ENCODE measurements at places on chromosomes 7 and 10. TPM values are rescaled to one million over a fixed set of nuclear protein-coding genes. Genes with fewer than 3 reads are reported as not detected.
A peak's percentile ranks its signal among the peaks of the same experiment; 100 is the strongest.

- DNase-seq: no peak
Measured at GRCh38 chr7:103094102-103094501, 19.2 kb downstream of the ARMC10 start.

- no peak for DNase-seq
Measured at GRCh38 chr7:117319181-117319580, 3.7 kb downstream of the WNT2 start.

DNA sequence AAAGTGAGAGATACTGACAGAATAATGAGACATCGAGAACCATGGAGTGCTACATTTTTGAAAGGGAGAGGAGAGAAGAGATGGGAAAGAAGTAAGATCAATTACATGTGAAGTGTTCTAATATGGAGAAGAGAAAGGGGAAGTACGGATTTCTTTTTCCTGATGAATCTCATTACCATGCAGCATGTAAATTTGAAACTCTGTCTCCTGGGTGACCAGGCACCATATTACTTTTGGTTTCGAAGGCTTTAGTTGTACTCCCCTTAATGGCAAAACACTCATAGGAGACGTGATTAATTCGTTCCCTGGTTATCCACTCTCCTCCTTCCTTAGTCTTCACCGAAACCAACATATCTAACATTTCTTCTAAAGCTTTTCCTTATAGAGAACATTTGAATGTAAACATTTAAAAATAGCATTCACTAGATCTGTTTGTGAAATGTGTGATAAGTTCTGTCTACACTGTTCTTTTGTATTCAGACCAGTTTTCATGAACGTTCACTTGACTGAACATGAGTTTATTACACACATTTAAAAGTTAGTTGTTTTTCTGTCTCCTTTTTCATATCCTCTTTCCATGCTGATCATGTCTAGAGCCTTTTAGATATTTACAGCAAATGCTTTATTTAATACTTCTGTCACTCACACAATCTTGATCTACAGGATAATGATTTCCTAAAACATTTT lies 80.2 kb upstream of the MSRB2 start:
- no peak for DNase-seq

DNA sequence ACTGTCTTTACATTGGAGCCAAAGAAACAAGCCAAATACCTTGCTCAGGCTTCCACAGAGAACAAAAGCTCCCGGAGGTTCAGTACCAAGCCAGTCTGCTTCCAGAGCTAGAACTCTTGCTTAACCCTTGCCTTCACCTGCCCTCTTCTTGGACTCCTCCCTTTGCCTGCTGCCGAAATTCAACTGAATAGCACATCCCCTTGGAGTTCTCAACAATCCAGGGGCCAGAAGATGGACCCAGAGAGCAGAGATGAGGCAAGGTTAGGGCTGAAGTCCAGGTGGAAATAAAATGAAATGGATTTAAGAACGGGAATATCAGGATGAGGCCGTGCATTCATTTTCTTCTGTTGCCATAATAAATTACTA lies 876 bp upstream of the PIK3AP1 start:
- no peak for DNase-seq

DNA sequence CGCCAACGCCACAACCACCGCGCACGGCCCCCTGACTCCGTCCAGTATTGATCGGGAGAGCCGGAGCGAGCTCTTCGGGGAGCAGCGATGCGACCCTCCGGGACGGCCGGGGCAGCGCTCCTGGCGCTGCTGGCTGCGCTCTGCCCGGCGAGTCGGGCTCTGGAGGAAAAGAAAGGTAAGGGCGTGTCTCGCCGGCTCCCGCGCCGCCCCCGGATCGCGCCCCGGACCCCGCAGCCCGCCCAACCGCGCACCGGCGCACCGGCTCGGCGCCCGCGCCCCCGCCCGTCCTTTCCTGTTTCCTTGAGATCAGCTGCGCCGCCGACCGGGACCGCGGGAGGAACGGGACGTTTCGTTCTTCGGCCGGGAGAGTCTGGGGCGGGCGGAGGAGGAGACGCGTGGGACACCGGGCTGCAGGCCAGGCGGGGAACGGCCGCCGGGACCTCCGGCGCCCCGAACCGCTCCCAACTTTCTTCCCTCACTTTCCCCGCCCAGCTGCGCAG lies 424 bp downstream of the EGFR start:
- peak; percentile 86 for DNase-seq

DNA sequence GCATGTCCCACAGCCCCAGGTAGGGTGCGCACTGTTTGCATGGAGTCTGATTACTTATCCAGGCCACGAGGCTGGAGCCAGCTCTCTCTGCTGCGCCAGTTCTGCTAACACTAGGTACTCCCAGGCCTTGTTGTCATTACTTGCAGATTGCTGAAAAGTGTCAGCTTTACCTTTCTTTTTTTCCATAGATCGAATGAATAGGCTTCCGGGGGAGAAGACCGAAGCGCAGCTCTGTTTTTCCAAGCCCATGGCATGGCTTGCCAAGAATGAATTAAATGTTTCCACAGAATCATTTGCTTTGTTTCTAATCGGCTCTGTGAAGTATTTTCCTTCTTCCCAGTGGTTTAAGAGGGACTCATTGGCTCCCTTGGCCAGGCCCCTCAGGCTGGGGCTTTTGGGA lies 285.8 kb downstream of the BMPER start:
- DNase-seq: no peak

Gene MMD2
- not detected for total RNA-seq

Gene PRSS37
- total RNA-seq: not detected
